ENCODE measurements at places on chromosomes 16 and 17.

DNA sequence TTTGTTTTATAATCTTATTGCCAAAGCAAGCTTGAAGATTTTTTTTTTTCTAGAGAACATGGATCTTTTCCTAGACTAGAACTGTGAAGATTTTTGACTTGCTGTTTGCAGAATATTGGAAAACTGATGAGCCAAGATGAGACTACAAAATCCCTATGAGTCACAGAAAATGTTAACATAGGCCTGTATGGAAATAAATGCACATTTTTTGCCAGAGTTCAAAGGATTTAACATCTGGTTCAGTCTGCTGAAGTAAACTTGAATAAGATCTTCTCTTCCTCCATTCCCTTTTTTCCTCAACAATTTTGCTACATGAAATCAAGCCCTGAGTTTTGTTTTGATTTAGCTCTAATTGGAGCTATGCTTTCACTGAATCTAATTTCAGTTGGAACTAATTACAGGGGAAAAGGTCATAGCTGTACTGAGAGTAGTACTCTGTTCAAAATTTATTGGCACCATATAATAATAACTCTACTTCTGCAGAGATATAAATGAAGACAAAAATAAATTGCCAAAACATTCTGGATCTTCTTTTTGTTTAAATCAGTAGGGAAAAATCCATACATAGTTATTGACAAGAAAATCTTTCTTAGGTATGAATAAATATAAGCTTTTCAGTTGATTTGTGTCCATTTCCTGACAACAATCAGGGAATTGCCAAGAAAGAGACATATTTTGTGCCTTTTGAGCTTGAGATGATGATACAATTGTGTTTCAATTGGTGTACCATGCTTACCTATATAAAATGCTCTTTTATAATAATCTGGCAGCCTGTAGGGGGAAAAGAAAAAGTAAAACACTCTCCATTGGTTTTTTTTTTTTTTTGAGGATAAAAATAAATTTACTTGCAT lies 387.5 kb upstream of the GOT2 start:
- no peak for DNase-seq

DNA sequence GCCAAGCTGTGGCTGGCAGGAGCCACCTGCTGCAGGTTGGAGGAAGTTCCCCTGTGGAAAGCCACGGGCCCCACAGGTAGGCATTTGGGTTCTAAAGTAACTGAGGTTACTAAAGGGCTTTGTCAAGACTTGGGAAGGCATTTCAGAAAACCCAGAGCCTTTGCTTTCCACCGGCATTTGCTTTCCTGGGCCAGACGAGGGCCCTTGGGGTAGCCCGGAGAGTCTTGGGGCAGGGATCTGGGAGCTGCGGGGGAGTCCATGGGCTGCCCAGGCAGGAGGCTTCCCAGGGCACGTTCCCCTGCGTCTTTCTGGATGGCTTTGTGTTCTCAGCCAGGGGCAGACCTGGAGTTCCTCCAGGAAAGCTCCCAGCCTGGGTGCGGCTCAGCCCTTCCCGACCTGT lies 43.5 kb downstream of the JPH3 start:
- no peak for DNase-seq

GRCh38 chr17:80566054-80566400 lies 21.4 kb downstream of the RPTOR start:
- no peak for DNase-seq

DNA sequence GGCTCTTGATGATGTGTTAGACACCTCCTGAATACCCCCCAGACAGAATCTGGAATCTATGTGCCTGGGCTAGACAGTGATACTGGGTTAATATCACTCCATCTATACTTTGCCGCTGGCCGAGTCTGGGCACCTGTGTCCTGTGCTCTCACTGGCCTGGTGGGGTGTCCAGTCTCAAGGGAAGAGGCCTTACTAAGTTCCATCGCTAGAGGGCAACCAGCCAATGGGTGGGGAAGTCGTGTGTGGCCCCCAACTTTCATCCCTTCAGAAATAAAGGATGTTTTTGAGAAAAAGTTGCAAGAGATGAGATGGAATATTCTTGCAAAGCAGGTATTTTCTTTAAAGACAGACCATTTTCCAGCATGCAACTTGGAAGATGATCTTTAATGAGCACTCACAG lies 1.6 kb upstream of the GLP2R start:
- no peak for DNase-seq

GRCh38 chr16:80323187-80323807 lies 217.5 kb upstream of the DYNLRB2 start:
- no peak for DNase-seq

- DNase-seq, result no peak
Measured at GRCh38 chr17:40707745-40708144, 4.2 kb upstream of the KRT24 start.

GRCh38 chr16:86222547-86222946 lies 287.8 kb upstream of the FOXF1 start:
- no peak for DNase-seq

GRCh38 chr17:74201250-74201649 lies 2.2 kb upstream of the RPL38 start:
- DNase-seq, result no peak

DNA sequence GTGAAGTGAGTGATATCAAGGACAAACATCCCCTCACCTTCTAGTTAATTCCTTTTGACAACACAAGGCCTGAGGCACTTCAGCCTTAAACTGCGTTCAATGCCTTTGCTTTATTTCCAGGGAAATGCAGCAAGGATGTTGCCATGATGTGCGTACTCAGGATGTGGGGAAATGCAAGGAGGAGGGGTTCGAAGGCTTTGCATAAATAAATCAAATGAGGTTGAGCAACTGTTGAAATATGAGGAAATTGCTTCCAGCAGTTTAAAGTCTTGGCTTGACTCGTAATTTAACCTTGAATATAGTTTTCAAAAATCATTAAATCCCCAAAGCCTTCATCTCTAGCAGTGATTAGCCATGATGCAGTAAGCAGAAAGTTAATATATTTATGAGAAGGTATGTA lies 81.8 kb upstream of the CCL2 start:
- DNase-seq, result no peak
